ENCODE measurements at places on chromosomes 16 and 17.

DNA sequence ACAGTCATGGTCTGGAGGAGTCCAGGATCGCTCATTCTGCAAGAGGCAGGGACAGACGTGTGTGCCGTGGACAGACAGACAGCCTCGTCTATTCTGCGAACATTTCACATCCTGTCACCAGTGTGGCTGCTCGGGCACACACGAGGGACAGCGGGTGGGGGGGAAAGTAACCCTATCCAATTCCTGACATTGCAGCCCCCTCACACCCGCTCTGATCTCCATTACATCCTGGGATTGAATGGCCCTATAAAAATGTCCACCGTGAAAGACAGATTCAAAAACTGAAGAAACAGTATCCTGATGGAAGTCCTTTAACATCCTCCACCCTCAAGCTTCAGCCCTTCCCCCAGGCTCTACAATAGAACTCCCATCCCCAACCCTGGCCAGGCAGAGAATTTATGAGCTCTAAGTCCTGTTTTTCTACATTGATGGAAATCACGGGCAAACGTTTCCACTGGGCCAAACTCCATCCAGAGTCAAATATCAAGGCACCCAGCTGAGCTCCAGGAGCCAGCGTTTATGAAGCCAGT lies 39.4 kb downstream of the HS3ST3A1 start:
- peak; percentile 74 for DNase-seq

- DNase-seq: no peak
Measured at GRCh38 chr16:1762879-1763520, 8.3 kb downstream of the NME3 start.

GRCh38 chr17:82926716-82927115 lies 86.9 kb upstream of the ZNF750 start:
- DNase-seq: no peak

GRCh38 chr16:48481772-48482171 lies 96.6 kb upstream of the SIAH1 start:
- no peak for DNase-seq

All from AG09309 (cell line).